Activated T-cell treated with anti-CD3 and anti-CD28 coated beads, Interleukin-2, amount 50 U/mL, for 72 hours (primary cell): ENCODE measurements at places on chromosomes 2 and 18.

GRCh38 chr2:199696048-199696447 lies 154.9 kb downstream of the FTCDNL1 start:
- DNase-seq = no peak

DNA sequence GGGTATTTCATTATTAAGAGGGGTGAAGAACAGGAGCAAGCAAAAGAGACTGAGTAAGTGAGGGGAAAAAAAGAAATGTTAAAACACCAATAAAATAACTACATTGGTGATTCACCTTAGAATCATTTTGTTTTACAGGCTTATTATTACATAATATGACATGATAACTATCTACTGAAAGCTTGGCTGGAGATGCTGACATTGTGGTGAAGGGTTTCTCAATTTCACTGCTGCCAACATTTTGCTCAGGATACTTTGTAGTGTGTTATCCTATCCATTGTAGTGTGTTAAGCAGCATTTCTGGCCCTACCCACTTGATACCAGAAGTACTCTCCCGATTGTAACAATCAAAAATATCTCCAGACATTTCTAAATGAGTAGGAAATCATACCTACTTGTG lies 1564.6 kb upstream of the NXPH2 start:
- DNase-seq = no peak

- DNase-seq = peak; percentile 34
Observed at GRCh38 chr2:203453858-203454451, 81.1 kb downstream of the RAPH1 start.

- no peak for DNase-seq
Observed at GRCh38 chr2:126990200-126990599, 91.5 kb downstream of the TEX51 start.

DNA sequence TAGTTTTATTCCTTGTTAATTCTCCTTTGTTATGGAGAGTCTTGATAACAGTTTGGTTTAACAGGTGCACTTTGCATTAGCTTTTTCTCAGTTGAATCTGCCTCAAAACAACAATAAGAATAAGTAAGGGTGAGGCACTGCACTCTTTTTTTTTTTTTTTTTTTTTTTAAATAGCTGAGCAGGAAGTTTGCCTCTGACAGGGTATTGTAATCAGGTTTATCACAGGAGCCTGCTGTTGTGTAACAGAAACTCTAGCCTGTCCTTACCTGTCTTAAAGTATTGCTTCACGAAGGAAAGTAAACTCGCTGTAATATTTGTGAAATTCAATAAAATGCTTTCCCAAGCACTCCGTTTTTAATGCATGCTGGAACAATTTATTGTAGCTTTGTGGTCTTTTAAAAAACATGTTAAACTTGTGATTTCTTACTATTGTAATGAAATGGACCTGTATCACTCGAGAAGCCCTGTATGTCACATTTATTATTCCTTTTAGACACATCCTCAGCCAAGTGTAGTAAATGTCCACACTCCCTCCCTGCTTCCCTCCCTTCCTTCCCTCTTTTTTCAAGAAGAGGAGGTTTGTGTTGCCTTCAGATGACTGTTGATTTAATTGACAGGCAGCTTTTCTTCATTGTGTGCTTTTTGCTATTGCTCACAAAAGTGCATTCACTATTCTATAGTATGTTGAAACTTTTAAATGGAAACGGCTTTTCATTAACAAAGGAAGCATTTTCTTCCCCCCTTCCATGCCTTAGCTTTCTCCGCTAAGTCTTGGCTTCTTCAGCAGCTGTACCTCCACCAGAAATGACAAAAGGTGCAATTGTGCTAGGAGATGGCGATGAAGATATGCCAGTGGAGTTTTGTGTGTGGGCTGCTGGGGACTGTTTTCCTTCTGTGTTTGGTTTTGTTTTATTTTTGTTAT lies 52.7 kb downstream of the TAF1B start:
- no peak for DNase-seq

DNA sequence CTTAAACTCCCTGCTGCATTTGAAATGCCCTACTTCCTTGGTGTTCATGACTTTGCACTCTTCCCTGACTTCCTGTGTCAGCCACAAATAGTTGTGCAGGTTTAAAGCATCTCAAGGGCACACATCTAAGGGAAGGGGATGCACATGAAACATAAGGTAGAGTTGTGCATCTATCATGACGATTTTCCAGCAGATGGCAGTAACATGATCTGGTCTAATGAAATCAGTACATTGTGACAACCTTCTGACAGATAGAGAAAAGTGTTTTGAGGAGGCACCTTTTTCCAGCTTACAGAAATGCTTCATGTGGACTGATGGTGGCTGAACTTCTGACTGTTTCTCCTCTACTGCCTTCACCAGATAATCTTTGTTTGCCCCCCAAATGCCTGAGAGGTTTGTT lies 238.9 kb downstream of the XIRP2 start:
- no peak for DNase-seq

DNA sequence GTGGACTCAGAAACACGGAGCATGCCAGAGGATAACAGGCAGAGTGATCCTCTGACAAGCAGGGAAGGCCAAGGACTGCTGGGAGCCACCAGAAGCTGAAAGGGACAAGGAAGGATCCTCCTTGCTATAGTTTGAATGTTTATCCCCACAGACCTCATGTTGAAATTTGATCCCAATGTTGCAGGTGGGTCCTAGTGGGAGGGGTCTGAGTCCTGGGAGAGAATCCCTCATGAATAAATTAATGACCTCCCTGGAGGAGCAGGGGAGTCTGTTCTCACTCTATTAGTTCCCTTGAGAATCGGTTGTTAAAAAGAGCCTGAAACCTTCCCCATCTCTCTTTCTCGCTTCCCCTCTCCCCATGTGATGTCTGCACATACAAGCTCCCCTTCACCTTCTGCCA lies 124.4 kb downstream of the FBXO15 start:
- no peak for DNase-seq

DNA sequence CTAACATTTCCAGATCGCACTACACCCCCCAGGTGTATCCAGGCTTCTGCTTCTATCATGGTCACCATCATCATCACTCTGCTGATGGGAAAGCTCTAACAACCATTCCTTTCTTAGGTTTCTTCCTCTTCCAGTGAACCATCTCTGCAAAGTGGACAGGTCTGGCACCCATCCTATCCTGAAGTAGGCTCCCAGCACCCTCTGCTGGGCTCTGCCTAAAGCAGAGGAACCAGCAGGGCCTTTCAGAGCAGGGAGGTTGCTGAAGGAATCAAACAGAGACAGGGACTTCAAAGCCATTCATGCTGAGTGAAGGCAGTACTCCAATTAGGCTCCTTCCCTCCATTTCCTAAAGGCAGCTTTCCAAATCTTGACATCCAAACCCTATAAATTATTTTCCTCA lies 27.2 kb upstream of the SATB2 start:
- DNase-seq = no peak

DNA sequence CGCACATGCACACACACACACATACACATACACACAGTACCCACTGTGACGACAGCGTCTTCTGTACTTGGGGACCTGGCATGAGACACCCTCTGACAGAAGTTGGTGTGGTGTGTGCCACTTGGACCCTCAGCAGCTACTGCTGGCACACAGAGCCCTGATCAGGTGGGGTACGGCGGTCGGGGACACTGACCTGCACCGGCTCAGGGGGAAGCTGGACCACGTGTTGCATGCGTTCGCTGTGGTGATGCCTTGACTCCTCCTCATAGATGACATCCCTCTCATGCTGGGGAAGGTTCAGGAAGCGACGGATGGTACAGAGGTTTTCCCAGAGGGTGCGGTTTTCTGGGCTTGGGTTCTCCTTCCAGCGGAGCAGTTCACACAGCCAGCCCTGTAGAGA lies 149.2 kb downstream of the SATB2 start:
- no peak for DNase-seq

DNA sequence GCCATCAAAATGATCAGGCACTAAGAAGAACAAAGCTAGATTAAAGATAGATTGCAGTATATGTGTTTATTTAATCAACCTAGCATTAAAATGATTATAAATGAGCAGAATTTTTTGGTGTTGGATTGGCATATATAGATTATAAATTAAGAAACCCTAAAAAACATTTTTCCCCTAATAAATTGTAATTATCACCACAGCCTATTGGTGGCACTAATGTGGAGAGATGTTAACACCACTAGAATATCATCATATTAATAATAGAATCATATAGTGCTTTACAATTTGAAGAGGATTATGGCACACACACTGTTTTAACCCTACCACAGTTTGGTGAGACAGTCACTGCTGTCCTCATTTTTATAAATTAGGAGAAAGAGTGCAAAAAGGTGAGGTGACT lies 112.4 kb upstream of the RND3 start:
- DNase-seq = no peak

DNA sequence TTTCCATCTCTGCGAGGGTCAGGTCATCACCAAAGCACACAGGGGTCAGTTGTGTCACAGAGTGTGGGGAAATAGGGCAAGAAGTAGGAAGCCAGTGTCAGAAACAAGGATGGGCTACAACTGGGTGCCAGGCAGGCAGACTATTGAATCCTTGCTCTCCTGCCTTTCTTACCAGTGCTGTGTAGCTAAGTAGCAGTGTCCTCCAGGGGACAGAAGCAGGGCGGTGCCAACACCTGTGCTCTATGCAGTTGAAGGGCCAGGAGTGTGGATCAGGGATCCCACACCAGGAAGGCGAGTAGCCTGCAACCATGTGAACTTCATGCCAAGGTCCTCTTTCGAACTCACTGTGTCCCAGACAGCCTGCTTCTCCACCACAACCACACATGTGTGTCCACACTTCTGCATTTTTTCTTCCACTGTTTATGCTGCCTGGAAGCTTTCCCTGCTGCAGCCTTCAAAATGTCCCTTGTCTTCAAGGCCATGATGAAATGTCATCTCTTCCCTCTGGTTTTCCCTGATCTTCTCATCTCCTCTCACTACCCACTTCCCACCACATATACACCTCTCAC lies 25.4 kb upstream of the REG3G start:
- no peak for DNase-seq

DNA sequence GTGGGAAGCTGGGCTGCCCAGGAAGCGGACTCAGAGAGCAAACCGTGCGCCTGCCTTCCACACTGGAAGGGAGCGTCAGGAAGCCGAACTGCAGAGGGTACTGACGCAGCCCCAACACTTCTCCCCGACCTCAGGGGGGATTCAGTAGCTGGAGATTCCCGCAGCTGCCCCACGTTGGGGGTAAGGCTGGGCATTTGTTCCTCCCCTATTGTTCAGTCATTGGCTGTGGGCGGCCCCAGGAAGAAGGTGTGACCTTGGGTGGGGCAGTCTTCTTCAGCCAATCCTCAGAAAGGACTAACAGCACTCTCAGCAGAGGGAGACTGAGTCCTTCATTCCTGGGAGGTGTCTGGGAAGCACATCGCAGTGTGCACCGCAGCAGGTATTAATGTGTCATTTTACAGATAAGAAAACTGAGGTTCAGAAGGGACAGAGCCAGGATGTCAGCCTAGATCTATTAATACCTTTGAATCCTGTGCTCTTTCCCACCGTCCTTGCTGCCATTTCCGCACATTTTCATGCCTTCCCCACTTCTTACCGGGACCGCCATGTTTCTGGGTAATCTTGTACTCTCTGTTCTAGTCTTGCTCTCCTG lies 12.1 kb upstream of the C18orf32 start:
- DNase-seq = no peak

- no peak for DNase-seq
Observed at GRCh38 chr2:152084076-152084475, 14.8 kb downstream of the CACNB4 start.

- no peak for DNase-seq
Observed at GRCh38 chr2:197538412-197538811, 22.5 kb downstream of the MOB4 start.

- no peak for DNase-seq
Observed at GRCh38 chr2:132824716-132825115, 154.7 kb upstream of the LYPD1 start.

- no peak for DNase-seq
Observed at GRCh38 chr2:17759805-17760204, 5.9 kb downstream of the GEN1 start.

- no peak for DNase-seq
Observed at GRCh38 chr18:44767807-44768206, 87.1 kb downstream of the SETBP1 start.

DNA sequence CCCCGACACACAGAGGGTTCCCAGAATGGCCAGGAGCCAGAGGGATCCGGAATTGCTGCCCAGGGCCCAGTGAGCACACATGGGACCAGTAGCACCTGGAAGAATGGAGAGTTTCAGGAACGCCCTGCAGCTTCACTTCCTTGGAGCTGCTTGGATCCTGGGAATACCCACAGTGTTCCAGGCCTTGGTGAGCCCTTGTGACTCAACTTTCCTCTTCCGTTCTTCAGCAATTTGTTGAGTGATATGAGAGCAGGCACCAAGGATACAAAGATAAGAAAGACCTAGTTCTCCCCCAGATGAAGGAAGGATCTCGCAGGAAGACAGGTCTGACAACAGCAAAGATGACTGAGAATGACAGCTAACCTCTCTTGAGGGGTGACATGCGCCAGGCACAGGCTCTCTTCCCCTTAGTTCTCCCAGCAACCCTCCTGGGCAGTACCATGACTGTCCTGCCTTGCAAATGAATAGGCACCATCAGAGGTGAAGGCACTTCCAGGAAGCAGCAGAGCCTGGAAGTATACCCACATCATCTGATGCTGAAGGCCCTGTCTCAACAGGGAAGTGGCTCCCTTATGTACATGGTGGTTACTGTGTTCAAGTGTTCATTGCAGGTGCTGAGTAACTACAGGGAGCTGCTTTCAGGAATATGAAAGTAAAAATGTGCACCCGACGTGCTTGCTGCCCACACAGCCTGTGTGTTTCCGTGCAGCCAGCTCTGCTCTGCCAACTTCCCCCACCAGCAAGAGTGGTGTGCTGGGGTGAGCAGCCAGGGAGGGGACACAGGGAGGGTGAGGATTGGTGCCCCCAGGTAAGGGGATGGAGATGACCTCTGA lies 116.2 kb downstream of the STPG4 start:
- DNase-seq = peak; percentile 16

DNA sequence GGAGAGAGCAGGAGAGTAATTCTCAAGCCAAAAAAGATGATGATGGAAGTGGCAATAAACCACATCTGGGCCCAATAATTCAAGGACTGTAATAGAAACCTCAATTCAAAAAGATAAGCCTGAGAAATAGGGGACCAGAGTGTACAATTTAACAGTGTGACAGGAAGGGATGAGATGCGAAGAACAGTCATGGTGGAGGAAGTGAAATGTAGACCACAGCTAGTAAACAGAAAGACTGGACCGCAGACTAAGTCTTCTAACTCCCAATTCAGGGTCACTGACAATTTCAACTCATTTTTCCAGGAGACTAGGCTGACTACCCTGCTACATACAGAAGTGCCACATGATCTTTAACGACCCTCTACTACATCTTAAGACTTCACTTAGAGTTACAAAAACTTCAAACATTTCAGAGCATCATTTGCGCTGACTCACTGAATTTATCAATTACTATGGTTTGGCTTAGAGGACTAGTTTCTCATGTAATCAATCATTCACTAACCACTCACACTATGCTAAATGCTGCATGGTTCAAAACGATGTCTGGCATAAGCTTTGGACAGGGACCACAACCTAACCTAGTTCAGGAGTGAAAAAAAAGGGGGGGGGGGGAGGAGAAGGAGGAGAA lies 9.0 kb downstream of the CUL3 start:
- DNase-seq = no peak

- no peak for DNase-seq
Observed at GRCh38 chr18:79819064-79819967, 21.6 kb downstream of the KCNG2 start.

GRCh38 chr2:160157861-160158829 lies 41.9 kb downstream of the ITGB6 start:
- no peak for DNase-seq
